ENCODE measurements at places on chromosomes 2 and 18.

DNA sequence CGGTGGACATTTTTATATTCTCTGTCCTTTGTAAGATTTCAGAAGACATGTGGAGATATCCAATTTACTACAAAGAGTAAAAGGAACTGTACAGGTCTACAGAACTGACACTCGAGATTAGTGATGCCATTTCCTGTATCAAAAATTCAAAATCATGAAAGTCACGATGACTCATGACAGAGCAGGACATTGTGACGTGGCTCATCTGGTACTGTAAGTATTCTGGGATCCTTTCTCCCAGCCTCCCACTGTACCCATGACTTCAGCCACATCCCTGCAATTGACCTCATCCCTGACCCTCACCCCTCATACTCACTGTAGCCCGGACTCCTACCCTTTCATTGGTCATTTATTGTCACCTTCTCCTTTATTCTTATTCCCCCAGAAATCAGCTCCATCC is 736.5 kb downstream of the EPHA4 start:
- DNase-seq, result no peak

DNA sequence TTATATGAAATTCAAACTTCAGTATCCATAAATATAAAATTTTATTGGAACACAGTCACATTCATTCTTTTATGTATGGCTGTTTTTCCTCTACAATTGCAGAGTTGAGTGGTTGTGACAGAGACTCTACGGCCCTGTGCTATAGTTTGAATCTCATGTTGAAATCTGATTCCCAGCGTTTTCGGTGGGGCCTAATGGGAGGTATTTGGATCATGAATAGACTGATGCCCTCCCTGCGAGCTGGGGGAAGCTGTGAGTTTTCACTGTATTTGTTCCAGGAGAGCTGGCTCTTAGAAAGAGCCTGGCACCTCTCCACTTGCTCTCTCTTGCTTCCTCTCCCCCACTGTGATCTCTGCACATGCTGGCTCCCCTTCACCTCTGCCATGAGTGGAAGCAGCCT is 1.7 kb downstream of the PFN4 start:
- DNase-seq, result no peak

GRCh38 chr18:31274931-31275330 is 43.0 kb upstream of the DSG1 start:
- no peak for DNase-seq

DNA sequence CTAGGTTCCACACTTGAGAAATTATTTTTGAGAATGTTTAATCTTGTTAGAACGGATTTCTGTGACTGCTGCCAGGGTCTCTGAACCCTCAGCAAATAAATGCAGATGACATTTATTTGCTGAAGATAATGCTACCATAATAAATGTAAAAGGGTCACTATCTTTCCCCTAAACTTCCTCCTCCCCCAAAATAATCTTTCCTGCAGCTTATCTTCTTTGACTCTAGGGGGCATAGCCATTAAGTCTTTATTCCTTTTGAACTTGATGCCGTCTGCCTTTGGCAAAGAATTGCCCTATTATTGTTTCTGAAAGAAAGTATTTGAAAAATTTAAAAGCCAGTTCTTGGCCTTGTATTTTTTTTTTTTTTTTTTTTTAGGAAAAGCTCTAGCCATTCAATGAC is 63.6 kb upstream of the ACSL3 start:
- DNase-seq, result no peak
